Liver (tissue), 10 donors: ENCODE measurements at places on chromosomes 2 and 18.

GRCh38 chr2:215784371-215784783 is 229.0 kb downstream of the MREG start:
- no peak for DNase-seq

GRCh38 chr2:182069908-182070307 is 84.3 kb downstream of the PPP1R1C start:
- no peak for DNase-seq

DNA sequence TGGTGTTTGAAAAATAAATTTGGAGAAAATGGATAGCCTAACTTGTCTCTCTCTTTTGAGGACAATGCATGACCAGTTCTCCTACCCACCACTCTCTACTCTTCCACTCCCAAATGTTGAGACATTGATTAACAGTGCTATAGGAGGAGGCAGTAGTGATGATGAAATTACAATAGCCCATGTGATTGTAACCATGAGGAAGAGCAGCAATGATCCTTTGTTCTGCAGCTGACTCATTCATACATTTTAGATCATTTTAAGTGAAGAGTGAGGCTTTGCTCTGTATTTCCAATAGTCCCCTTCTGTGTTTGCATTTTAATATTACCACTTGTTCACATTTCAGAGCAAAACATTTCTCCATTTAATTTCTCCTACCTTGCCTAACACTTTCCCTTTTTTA is 592.3 kb downstream of the THSD7B start:
- no peak for DNase-seq

DNA sequence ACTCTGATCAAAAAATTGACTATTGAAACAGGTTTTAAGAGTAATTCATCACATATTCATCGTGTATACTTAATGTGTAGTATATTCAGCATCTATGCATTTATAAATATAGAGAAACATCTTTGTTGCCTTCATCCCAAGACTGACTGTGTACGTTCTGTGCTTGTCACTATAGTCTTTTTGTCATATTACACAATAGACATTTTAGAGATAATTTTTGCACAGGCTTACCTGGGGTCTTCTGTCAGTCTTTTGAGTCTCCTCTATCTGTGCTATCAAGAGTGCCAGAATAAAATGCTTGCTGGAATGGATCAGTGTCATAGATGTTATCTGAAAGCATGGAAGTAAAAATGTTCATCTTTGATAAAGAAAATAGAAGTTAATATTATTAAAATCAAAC is 1047.7 kb upstream of the NRXN1 start:
- no peak for DNase-seq

- no peak for DNase-seq
Observed at GRCh38 chr2:126467367-126468054, 188.4 kb upstream of the GYPC start.

DNA sequence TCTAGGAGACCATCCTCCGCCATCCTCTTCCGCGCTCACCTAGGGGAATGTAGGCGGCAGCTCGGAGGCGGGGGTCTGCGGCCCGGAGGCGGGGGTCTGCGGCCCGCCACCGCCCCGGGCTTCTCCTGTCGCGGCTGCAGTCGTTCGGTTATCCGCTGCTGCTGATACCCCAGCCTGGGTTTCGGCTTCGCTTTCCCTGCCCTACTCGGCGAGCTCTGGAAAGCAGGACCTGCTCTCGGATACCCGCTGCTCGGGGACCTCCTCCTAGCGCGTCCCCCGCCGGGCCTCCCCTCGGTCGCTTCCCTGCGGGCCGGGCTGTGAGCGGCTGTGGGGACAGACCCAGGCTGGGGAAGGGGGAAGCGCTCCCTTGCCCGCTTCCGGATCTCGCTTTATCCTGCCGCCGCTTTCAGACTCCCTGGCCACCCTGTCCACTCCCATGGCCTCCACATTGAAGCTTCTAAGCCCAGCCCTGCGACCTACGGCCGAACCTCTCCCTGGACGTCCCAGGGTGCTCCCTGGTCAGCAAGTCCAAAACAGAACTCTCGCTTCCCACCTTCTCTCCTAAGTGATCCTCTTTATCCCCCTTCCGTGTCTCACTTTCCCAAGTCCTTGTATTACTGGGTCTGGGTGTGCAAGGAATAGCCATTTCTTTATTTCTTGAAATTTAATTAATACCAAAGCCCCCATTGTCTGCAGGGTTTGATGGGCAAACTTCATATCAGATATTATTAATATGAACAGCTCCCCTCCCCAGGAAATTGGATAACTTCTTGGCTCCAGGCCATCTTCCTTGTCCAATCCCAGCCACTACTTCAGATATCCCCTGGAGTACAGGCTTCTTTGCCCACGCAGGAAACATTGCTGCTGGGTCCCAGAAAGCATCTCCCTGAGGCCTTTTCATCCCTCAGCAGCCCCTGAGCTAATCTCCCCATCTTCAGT is 769 bp downstream of the FKBP1B start:
- DNase-seq, result no peak

- DNase-seq, result no peak
Observed at GRCh38 chr18:199214-199613, 40.9 kb downstream of the USP14 start.

GRCh38 chr2:177740700-177741099 is 331.9 kb downstream of the PDE11A start:
- no peak for DNase-seq

GRCh38 chr18:79538635-79539034 is 141.0 kb upstream of the CTDP1 start:
- DNase-seq, result no peak

GRCh38 chr2:121519153-121519552 is 11.5 kb upstream of the RNU4ATAC start:
- no peak for DNase-seq

DNA sequence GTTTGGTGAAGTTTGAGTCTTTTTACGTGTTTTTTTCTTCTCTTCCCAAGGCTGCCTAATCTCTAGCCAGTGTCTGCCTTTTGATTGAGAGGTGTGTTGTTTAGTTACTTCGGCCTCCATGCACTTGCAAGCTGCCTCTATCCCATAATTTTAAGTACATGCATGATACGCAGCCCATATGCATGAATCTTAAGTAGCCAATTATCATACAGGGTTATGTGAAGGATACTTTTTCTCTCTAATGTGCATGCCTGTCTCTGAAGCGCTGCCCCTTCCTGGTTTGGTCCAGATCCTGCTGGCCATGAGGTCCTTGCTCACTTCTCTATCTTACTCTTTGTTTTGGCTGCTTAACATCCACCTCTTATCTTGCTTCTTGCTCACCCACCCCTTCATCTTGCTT is 73.9 kb upstream of the PID1 start:
- DNase-seq, result no peak

DNA sequence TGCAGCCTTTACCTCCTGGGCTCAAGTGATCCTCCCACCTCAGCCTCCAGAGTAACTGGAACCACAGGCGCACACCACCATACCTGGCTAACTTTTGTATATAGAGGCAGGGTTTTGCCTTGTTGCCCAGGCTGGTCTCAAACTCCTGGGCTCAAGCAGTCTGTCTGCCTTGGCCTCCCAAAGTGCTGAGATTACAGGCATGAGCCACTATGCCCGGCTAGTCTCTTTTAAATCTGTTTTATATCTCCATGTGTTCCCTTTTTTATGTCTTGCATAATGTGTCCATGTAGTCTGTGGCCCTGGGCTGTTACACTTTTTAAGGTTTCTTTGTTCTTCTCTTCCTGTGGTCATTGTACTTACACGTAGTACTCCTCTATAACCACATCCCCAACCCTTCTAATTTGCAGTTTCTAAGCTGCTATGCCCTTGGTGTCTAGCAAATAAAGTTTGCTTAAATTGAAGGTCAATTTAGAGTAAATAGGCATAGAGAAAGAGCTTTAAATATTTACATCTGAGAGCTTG is 168.2 kb downstream of the MCFD2 start:
- no peak for DNase-seq

DNA sequence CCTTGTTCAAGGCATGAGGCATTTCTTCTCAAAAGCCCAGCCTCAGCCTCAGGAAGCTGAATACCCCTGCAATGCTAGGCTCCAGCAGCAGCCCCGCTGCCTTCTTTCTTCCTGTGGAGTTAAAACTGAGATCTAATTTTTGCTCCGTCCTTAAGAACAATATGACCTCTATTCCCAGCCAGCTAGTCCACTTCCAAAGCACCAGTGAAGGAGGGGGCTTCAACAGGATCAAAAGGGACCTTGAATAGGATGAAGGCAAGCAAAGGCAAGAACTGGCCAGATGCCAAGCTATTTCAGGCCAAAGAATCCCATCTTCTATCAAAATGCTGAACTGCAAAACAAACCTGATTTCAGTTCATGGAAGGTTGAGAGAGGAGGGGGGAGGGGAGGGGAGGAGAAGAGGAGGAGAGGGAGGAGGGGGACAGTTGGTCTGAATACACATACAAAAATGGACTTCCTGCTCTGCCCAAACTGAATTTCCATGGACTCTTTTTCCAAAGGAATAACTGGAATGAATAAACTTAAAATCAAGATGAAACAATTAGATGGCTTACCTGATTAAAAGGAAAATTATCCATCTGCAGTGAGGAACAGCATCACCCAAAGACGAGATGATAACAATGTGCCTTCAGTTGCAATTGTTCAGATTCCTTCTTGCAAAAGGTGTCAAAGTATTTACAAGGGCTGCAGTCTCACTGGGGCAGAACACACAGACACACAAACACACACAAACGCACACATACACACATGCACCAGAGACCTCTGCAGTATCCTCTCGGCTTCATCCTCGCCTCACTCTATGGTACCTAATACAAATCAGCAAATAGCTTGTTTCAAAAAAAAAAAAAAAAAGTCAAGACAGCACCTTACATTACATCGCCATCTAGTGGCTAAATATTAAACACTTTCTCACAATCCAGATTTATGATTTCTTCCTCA is at the start of gene SCN1A:
Gene SCN1A, minus strand, starts transcription at position 804 of the 939 bp plus-strand sequence. CDS start 54,399 bp downstream, outside the sequence.
- no peak for DNase-seq

- peak; percentile 55 for DNase-seq
Observed at GRCh38 chr18:48649231-48649630, 110.4 kb downstream of the CTIF start.

DNA sequence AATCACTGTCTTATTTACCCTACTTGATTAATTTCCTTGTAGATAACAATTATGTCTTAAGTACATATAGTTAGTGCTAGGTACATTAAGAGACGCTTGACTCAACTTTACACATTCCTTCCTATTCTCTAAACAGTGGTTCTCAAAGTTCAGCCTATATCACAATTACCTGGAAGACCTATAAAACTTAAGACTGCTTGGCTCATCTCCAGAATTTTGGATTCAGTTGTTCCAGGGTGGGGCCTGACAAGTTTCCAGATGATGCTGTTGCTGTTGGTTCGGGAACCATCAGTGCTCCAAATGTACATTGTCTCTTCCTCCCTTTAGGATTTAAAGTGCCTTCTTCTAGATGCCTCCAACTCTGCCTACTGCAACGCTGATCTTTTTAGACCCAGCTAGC is 4.0 kb downstream of the PPP3R1 start:
- DNase-seq, result no peak

DNA sequence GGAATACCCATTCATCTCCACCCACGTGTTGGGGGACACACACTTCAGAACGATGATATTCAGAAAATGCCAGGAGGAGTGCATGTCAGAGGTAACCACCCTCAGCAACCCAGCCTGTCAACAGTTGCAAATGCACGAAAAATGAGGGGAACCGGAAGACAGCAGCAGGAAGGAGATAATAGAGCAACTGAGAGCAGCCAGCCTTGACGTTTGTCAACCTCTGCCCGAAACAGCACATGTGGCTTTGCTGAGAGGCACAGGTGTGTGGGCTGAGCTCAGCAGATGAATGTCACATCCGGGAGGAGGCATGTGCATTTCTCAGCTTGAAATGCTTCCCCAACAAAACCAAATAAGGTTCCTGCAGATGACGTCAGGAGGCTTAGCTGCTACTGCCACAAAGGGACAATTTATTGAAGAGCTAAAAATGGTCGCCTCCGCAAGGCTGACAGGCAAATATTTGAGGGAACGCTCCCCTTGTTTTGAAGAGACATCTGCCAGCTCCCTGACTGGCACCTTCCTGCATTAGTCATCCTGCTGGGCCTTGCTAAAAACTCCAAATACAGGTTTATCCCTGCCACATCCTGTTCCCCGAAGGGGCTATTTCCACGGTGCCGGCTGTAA is 419.0 kb downstream of the NBAS start:
- no peak for DNase-seq

- no peak for DNase-seq
Observed at GRCh38 chr2:10415048-10415447, 33.1 kb downstream of the ODC1 start.

GRCh38 chr2:162297925-162298552 is 20.4 kb downstream of the IFIH1 start:
- peak; percentile 44 for DNase-seq

DNA sequence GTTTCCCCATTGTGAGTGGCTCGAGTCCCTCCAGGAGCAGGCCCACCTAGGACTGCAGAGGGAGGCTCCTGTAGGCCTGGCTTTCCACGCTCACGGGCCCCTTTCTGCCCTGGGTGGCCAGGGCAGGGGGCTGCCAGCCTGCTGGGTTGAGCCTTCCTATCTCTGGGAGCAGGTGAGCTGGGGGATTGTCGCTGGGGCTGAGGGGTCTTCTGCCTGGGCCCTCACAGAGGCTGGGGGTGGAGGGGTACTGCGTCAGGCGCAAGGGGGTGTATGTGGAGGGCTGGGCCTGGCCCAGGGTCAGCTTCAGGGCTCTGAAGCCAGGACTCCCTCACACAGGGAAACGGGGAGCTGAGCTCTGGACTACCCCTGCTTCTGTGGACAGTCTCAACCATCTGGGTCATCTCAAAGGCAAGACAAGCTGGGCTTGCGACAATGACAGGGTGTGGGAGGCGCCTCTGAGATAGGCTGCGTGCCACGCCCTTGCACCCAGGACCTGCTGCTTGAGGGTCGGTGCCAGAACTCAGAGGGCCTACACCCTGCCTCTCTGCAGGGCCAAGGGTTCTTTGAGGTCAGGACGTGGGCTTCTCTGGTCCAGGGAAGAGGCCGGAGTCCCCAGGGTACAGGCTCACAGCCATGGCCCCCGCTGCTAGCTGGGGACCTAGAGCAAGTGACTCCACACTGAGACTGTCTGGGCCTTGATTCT is 206.1 kb downstream of the TWIST2 start:
- DNase-seq, result no peak

GRCh38 chr2:241666627-241667400 is 19.8 kb downstream of the DTYMK start:
- DNase-seq, result no peak
